A673 (cell line): ENCODE measurements at places on chromosomes 12 and 14.
A peak's percentile ranks its signal among the peaks of the same experiment; 100 is the strongest.

GRCh38 chr14:75654127-75654732 is 6.4 kb downstream of the ERG28 start:
- no peaks in the 10 kb centered on the region for H3K4me1 ChIP-seq
- DNase-seq = peak; percentile 63
- peaks cover 76% of the 10 kb centered on the region for H3K36me3 ChIP-seq
- H3K4me3 ChIP-seq = no peak overlapping the region

- H3K27me3 ChIP-seq = no peaks in the 10 kb centered on the region
- no peak for DNase-seq
- no peak overlapping the region for H3K27ac ChIP-seq
- H3K4me1 ChIP-seq = no peaks in the 10 kb centered on the region
- H3K4me3 ChIP-seq = no peak overlapping the region
- H3K36me3 ChIP-seq = no peaks in the 10 kb centered on the region
Observed at GRCh38 chr12:110750784-110751461, 8.2 kb upstream of the PPP1CC start.

DNA sequence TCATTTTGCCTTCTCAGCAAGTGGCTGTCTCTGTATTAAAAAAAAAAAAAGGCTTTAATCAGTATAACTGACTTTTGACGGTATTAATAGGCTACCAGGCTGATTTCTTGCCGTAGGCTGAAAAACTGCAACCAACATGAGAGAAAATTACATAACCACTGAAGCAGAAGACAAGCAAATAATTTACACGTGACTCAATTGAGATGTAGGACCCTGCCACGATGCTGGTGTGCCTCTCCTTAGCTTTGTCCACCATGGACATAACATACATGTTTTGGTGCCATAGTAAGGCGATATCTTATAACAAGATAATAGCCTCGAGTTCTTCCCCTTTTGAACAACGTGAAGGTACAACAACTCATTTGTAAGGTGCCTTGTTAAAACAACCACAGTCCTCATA is 88.7 kb upstream of the GRIP1 start:
- no peaks in the 10 kb centered on the region for H3K36me3 ChIP-seq
- no peak overlapping the region for H3K27ac ChIP-seq

DNA sequence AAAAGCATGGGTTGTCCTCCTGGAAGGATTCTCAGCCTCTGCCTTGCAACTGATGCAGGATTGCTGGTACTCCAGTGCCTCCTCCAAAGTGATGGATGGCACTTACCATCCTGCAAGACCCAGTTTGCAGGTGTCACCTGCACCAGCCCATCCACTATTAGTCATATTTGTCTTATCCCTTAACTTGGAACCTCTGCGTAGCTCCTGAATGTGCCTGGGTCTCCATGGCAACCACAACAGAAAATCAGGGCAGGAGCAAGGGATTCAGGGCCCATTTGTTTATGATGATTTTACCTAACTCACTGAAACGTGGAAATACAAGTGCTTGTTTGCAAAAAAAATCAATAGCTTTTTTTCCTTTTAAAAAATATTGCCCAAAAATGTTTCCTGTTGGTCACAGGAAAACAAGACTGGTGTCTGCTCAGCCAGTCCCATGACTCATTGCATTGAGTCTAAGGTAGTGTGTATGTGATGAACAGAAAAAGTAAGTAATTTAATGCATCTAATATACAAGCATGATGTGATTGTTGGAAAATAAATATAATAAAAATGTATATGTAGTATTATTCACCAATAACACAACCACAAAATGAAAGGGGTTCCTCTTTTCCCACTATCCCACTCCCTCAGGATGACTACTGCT is 1196.3 kb upstream of the TMEM132C start:
- H3K27ac ChIP-seq = no peak overlapping the region
- no peaks in the 10 kb centered on the region for H3K27me3 ChIP-seq
- H3K4me3 ChIP-seq = no peak overlapping the region

DNA sequence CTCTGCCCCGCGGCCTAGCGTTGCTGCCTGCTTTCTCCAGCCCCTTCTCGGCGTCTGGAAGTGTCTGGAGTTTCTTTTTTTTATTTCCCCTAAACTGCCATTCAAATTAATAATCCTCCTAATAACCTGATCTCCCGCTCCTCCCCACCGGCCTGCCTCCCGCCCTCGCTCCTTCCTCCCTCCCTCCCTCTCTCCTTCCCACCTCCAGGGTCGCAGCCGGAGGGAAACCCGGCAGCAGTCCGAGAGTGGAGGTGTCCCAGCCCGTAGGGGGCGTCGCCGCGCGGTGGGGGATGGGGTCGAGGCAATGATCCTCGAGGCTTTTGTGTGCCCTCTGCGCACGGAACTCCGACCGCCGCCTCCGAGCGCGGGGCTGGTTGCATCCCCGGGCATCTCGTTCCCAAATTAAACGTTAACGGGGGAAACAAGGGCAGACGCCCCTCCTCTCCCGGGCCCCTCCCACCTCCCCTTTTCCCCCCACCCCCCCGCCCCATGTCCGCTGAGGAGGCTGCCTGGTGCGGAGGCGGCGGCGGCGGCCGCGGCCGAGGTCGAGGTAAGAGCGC is 1.0 kb upstream of the SOCS2 start:
- H3K36me3 ChIP-seq = no peaks in the 10 kb centered on the region
- peaks cover 3% of the 10 kb centered on the region for H3K4me1 ChIP-seq
- DNase-seq = peak; percentile 57

- H3K27ac ChIP-seq = no peak overlapping the region
- no peaks in the 10 kb centered on the region for H3K36me3 ChIP-seq
- peaks cover 41% of the 10 kb centered on the region for H3K27me3 ChIP-seq
- no peak overlapping the region for H3K4me3 ChIP-seq
- DNase-seq = no peak
Observed at GRCh38 chr12:131456301-131457027, 254.4 kb upstream of the SFSWAP start.

GRCh38 chr12:53677800-53678148 is 1.9 kb upstream of the ATP5MC2 start:
- H3K4me1 ChIP-seq = peaks cover 47% of the 10 kb centered on the region
- H3K27ac ChIP-seq = peak overlapping the region; percentile 97
- peak; percentile 39 for DNase-seq
- peaks cover 18% of the 10 kb centered on the region for H3K36me3 ChIP-seq
- H3K4me3 ChIP-seq = peak overlapping the region; percentile 73

DNA sequence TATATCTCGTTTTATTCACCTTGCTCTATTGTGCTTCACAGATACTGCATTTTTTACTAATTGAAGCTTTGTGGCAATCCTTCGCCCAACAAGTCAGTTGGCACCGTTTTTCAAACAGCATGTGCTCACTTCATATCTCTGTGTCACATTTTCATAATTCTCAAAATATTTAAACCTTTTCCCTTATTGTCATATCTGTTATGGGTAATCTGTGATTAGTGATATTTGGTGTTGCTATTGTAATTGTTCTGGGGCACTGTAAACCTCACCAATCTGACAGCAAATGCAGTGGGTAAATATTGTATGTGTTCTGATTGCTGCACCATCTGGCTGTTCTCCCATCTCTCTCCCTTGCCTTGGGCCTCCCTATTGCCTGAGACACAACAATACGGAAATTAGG is 191.3 kb downstream of the BTG1 start:
- DNase-seq = no peak
- no peaks in the 10 kb centered on the region for H3K27me3 ChIP-seq
- no peaks in the 10 kb centered on the region for H3K4me1 ChIP-seq
- no peak overlapping the region for H3K4me3 ChIP-seq
- H3K27ac ChIP-seq = no peak overlapping the region
- no peaks in the 10 kb centered on the region for H3K36me3 ChIP-seq

- H3K4me3 ChIP-seq = no peak overlapping the region
- no peak for DNase-seq
- no peaks in the 10 kb centered on the region for H3K27me3 ChIP-seq
- peaks cover 3% of the 10 kb centered on the region for H3K4me1 ChIP-seq
Observed at GRCh38 chr14:80926397-80927082, 15.0 kb downstream of the CEP128 start.

DNA sequence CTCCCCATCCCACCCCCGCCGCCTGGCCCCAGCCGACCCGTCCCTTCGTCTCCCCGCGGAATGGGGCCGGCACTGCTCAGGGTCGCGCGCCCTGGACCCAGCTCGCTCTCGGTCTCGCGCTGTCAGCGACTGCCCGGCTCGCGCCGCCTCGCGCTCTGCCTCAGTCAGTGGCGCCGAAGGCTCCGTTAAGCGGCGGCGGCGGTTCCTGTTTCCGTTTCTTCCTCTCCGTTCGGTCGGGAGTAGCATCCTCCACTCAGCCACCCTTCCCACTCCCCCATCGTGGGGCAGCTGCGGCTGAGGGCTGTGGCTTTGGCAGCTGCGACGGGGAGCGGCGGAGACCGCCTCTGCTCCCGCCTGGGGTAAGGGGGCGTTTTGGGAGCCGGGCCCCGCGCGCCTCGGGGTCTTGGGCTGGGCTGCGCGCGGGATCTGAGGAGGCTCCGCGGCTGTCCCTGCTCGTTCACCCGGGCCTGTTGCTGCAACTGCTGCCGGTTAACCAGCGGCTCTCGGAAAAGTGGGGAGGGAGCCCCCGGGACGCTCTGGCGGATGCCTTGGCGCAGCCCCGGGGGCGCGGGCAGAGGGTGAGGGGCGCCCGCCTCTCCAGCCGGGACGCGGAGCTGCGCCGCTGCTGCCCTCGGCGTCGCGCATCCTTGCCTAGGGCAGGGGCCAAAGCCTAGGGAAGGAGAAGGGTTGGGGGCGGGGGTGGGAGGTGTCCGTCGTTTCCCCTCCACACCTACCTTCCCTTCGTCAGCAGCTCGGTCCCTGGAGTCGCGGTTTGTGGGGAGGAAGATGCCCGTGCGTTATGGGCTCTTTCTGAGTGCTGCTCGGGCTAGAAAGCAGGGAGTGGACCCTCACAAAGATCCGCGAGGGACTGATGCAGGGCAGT is 567 bp downstream of the FUT8 start:
- H3K27me3 ChIP-seq = no peaks in the 10 kb centered on the region
- no peaks in the 10 kb centered on the region for H3K36me3 ChIP-seq
- no peak overlapping the region for H3K27ac ChIP-seq
- peak overlapping the region; percentile 68 for H3K4me3 ChIP-seq
- peaks cover 5% of the 10 kb centered on the region for H3K4me1 ChIP-seq

DNA sequence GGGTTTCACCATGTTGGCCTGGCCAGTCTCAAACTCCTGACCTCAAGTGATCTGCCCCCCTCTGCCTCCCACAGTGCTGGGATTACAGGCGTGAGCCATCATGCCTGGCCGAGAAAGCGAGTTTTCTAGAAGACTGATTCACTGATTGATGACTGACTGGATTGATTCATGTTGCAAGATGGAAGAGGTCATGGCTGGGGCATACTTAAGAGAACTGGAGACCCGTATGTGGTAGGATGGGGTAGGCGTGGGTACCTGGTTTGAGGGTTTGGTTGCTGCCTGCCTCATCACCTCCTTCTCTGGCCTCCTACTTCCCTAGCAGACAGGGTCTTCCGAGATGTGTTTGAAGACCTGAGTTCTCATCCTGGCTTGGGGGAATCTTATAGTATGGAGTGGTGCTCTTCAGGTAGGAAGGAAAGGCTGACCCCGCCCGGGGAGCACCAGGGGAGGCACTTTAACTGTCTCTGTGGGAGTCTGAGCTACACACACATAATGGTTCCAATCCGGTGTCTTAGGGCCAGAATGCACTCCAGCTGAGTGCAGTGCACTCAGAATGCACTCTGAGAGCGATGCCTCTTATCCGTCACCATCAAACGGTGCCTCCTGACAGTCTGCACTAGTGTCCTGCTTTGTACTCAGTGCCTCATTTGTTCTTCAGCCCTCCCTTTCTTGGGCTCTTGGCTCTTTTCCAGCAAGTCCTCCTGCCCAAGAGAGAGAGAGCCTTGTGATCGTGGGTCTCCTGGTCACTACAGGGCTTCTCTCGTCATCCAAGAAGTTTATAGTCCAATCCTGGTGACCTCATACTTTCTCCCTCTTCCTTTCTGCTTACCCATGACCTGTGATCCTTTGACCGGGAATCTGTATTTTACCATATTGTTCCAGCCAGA is 19.7 kb downstream of the PLEKHG3 start:
- peaks cover 38% of the 10 kb centered on the region for H3K4me1 ChIP-seq
- peaks cover 4% of the 10 kb centered on the region for H3K36me3 ChIP-seq
- H3K4me3 ChIP-seq = no peak overlapping the region
- H3K27ac ChIP-seq = no peak overlapping the region
- DNase-seq = no peak

- no peaks in the 10 kb centered on the region for H3K27me3 ChIP-seq
- no peak overlapping the region for H3K4me3 ChIP-seq
- H3K4me1 ChIP-seq = peaks cover 28% of the 10 kb centered on the region
Observed at GRCh38 chr12:6548966-6549683, 6.7 kb downstream of the IFFO1 start.

- no peak overlapping the region for H3K27ac ChIP-seq
- H3K27me3 ChIP-seq = no peaks in the 10 kb centered on the region
Observed at GRCh38 chr12:26471560-26471959, 276.2 kb downstream of the SSPN start.

- H3K4me3 ChIP-seq = no peak overlapping the region
- H3K27ac ChIP-seq = no peak overlapping the region
- H3K36me3 ChIP-seq = no peaks in the 10 kb centered on the region
- H3K4me1 ChIP-seq = no peaks in the 10 kb centered on the region
Observed at GRCh38 chr12:109545826-109546225, 27.5 kb downstream of the MMAB start.

DNA sequence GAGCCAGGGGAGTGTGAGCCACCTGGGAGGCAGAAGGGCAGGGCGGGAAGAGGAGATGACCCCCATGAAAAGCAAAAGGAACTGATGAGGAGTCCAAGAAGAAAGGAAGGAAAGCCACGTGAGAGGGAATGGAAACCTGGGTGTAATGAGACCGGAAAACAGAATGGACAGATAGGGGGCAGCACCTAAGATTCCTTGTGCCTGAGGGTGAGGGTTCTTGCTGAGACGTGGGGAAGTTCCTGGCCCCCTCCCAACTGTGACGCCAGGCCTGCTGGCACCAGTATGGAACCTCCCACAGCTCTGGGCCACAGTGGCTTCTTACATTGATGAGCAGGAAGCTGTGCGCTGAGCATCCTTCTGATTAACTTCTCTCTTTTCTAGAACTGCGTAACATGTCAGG is 30.8 kb downstream of the TTC7B start:
- H3K4me3 ChIP-seq = no peak overlapping the region
- peak; percentile 76 for DNase-seq
- H3K36me3 ChIP-seq = no peaks in the 10 kb centered on the region
- H3K27me3 ChIP-seq = no peaks in the 10 kb centered on the region

DNA sequence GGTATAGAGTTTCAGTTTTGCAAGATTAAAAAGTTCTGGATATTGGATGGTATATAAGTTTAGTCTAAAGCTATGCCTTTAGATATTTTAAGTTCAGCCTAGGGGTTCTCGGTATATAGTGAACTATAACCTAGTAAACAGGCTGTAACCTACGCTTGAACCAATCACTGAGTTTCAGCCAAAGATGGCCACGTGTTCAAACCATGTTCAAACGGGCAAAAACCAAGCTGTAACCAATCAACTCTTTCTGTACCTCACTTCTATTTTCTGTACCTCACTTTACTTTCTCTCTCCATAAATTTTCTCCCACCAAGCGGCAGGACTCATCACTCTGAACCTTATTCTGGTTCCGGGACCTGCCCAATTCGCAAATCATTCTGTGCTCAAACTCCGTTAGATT is 1.4 kb downstream of the TMBIM4 start:
- peaks cover 21% of the 10 kb centered on the region for H3K36me3 ChIP-seq
- no peak for DNase-seq
- no peaks in the 10 kb centered on the region for H3K27me3 ChIP-seq
- H3K4me3 ChIP-seq = peak overlapping the region; percentile 71

GRCh38 chr14:55446127-55446736 is 5.8 kb upstream of the TBPL2 start:
- no peaks in the 10 kb centered on the region for H3K36me3 ChIP-seq
- peak overlapping the region; percentile 21 for H3K27ac ChIP-seq
- H3K4me3 ChIP-seq = peak overlapping the region; percentile 23
- DNase-seq = peak; percentile 93
- H3K27me3 ChIP-seq = no peaks in the 10 kb centered on the region
